ENCODE measurements at places on chromosomes 6 and 20.

DNA sequence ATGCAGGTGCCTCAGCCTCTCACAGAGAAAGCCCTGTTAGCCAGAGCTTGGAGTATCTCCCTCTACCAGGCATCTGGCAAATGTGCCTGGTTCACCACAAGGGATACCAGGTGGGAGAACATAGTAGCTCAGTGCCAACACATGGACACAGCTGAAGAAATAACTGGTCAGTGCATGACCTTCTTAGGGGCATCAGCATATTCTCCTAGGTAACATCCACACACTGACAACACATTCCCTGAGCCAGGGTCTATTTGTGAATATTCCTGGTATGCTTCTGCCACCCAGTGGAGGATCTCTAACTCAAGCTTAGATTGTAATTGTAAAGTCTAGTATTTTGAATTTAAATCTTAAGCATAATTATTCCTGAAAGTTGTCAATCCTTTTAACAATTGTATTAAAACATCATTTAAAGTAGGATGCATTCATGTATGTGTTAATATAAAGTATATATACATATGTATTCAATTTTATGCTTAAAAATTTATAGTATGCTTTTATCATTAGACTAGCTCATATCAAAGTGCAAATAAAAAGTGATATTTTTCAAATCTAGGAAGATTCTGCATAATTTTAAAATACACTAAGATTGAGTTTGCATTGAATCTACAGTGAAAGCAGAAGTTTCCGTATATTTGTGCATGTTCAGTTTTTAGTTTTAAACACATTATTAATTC is 45.3 kb upstream of the COL21A1 start:
- no peak for DNase-seq

- DNase-seq, result no peak
These were observed 100.3 kb downstream of the ZNF217 start for GRCh38 chr20:53493311-53493857.

DNA sequence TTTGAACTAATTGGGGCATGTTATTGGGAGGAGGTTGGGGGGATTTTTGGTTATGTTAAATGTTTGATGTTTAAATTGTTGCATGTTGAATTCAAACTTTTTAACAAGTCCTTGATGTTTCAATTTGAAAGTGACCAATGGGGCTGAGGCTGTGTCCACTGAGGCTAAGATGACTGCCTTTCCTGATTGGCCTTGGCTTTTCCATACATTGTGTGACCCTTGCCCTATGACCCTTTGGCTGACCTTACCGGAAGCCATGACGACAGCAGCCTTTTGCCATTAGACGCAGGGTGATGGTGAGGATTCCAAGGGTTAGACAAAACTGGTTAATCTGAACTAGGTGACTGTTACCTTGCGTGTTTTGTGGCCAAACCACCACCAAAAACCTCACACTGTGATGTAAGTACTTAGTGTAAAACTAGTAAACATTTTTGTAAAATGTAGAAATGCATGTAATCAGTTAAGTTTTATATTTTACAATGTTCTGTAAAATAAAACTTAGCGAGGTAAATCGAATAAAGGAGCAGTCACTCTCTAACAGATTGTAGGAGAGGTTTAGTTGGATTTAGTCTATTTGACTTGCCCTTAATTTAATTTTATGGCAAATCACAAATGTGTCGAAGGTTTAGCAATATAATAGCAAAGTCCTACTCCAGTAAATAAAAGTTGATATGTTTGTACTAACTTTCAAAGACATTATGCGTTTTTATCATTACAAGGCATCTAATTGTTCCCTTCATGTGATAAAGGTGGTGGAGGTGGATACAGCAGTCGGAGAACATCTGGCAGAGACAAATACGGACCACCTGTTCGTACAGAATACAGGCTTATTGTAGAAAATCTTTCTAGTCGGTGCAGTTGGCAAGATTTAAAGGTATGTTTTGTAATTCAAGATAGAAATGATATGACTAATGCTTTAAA is 1.6 kb downstream of the SRSF6 start:
- DNase-seq, result no peak

DNA sequence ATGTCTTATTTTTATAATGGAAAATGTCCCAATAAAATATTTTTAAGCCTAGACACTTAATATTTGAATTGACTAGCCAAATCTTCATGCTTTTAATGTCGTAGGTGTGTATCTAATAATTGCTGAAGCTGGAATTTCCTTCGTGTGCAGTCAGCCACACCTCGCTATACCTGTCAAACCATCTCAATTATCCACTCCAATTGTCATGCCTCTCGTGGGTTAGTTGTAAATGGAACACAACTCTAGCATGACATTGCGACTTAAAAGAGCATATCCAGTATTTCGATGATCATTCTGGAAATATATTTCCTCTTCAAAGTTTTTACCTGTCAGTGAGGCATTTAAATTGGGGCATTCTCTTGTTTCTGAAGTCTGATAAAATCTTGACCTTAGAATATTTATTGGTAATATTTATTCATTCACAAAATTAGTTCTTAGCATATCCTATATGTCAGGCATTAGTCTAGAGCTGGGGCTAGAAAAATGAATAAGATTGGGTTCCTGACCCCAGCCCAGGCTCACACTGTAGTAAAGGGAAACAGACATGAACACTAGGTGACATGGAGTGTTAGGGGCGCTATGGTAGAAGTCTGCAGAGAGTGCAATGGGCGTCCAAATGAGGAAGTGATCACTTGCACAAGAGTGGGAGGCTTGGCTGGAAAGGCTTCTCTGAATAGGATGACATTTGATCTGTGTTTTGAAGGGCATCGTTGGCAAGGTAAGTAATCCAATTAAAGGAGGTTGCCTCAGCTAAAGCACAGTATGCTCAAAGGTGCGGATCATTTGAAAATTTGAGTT is 11.0 kb upstream of the CFAP206 start:
- DNase-seq, result no peak

- DNase-seq, result no peak
These were observed 121.3 kb downstream of the SLC23A2 start for GRCh38 chr20:4880051-4880450.

DNA sequence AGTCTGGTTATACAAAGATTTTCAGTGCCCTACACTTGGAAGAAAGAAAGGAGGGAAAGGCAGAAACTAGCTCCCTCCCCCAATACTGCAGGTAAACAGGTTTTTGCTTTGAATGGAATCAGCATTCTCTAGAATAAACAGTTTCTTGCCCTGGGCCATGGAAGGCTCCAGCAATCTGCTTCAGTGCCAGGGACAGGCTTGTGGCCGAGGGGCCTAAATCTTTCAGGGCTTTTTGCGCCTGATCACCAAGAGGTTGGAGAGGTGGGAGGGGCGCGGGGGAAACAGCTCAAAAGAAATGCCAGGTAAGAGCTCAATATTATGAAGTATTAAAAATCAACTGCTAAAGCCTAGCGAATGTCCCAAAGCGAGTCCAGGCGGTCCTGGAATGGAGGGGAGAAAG is 23.8 kb downstream of the TFAP2B start:
- no peak for DNase-seq

Measured in GM19239 (cell line).